ENCODE measurements at places on chromosomes 4 and X.

- no peak for DNase-seq
These were observed 23.3 kb downstream of the RNF212 start for GRCh38 chr4:1090036-1090435.

- peak; percentile 76 for DNase-seq
These were observed 18.8 kb downstream of the SPACA5 start for GRCh38 chrX:48025561-48025960.

GRCh38 chrX:52556741-52557140 is 39.9 kb upstream of the XAGE1B start:
- no peak for DNase-seq

DNA sequence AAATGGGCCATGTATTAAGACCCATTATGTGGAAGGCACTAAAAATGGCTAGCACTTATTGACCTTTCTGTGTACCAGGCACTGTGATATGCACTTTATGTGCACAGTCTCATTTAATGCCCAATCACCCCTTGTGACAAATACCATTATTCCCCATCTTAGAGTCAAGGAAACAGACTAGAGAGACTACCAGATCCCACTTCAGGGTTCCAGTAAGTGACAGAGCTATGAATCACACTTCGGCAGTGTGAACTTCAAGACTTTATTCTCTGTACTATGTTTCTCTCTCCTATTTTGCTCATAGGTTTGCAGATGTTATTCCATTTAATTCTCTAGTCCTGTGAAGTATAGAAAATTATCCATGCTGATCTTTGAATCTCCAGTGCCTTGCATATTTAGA is 107.0 kb downstream of the NFKB1 start:
- DNase-seq, result no peak

DNA sequence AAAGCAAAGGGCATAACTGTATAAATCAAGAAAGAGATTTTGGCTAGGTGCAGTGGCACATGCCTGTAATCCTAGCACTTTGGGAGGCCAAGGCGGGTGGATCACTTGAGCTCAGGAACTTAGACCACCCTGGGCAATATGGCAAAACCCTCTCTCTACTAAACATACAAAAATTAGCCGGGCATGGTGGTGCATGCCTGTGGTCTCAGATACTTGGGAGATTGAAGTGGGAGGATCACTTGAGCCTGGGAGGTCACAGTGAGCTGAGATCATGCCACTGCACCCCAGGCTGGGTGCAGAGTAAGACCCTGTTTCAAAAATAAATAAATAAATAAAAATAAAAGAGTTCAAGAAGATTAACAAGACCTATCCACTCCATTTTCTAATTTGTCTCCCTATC is 227.3 kb downstream of the SOWAHB start:
- no peak for DNase-seq

DNA sequence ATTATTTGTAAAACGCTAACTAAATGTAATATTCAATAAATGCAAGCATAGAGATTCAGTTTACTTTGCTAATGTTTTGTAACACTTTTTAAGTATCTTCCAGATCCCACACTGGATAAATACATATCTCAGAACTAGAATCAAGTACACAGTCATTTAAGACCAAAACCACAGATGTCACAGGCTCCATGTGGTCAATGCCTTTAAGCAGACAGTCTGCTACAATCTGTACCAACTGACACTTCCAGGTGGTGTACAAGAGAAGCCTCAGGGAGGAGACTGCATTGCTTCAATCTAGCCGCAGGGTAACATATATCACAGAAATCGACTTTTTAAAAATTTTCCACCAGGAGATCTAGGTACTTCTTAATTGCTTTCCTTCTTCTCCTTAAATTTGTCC is 229.6 kb upstream of the DIAPH2 start:
- no peak for DNase-seq

Measured in OCI-LY7 (cell line).